ENCODE measurements at places on chromosomes 6 and 20.

- no peak for DNase-seq
Observed at GRCh38 chr6:47992809-47993208, 118.2 kb downstream of the PTCHD4 start.

DNA sequence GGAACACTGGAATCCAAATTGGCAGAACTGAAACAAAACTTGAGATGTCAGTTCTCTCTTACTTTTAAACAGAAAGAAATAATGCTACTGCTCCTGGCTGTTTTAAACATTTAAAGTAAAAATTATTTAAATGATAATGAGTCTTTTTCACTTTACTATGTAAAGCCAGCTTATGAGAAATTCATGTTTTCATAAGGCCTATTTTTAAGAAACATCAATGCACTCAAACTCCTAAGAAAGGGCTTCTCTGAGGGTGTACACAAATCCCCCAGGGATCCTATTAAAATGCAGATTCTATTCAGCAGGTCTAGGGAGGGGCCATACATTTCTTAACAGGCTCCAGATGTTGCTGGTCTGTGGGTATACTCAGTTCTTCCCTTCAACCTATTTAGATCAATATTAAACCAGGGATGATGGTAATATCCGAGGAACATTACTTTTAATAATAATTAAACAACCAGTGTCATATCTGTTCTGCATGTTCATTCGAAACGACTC is 2.3 kb downstream of the FERMT1 start:
- DNase-seq = no peak

- DNase-seq = peak; percentile 44
Observed at GRCh38 chr6:36735110-36736071, 37.8 kb downstream of the RAB44 start.

- no peak for DNase-seq
Observed at GRCh38 chr6:55713436-55713835, 134.4 kb upstream of the HMGCLL1 start.

DNA sequence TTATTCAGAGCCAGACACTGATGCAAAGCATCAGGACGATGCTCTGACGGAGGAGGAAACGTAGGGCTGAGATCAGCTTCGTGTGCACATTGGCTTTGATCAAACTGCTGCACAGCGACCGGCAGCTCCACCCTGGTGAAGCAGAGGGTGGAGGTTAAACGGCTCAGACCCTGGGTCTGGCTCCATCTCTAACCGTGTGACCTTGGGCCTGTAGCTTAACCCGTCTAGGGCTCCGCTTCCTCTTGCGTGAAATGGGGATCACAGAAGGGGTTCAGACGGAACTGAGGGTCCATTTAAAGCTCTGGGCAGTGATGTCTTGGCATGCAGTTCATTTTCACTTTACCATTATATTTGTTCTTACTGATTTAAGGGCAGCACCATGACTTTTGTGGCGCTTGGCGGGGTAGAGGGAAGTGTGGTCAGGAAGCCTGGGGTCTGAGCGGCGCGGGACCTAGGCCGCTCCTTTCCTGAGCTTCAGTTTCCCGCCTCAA is 644 bp downstream of the RBL1 start:
- DNase-seq = peak; percentile 58

- DNase-seq = no peak
Observed at GRCh38 chr6:81241126-81242041, 511.1 kb downstream of the TENT5A start.

GRCh38 chr6:76703786-76704185 is 631.3 kb upstream of the IMPG1 start:
- no peak for DNase-seq

DNA sequence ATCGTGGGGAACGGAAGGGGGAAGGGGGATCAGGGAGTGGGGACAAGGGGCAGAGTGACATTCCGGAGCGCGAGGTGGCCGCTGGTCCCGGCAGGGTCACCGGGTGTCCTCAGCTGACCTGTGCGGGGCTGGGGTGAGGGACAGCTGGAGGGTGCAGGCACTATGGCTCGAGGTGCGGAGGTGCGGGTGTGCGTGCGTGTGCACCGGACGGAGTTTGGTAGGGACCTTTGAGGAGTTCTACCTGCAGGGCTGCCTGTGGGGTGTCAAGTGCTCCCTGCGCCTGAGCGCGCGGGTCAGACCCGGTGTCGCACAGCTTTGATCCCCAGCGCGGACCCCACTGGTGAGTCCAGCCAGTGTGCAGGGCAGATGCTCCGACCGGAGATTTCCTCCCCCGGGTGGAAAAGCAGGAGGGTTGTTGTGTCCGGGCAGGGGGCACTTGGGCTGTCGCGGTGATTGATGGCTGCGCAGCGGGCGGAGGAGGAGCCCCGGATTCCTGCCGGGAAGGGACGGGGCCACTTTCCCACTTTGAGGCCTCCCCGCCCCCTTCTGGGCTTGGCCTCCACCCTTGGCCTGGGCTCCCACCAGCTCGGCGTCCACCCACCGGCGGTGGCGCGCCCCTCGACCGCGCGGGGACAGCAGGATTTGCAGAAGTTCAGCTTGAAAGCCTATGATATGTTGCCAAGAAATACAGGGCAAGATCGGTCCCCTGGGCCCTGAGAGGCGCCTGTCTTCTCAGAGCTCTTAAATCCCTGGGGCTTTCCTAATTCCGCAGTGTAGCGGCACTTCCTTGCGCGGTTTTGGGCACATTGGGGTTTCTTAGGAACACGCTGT is 658 bp downstream of the RIN2 start:
- no peak for DNase-seq

GRCh38 chr6:141165002-141165665 is 967.6 kb upstream of the GJE1 start:
- DNase-seq = no peak

- DNase-seq = peak; percentile 91
Observed at GRCh38 chr6:158686791-158687381, 37.0 kb downstream of the SYTL3 start.

DNA sequence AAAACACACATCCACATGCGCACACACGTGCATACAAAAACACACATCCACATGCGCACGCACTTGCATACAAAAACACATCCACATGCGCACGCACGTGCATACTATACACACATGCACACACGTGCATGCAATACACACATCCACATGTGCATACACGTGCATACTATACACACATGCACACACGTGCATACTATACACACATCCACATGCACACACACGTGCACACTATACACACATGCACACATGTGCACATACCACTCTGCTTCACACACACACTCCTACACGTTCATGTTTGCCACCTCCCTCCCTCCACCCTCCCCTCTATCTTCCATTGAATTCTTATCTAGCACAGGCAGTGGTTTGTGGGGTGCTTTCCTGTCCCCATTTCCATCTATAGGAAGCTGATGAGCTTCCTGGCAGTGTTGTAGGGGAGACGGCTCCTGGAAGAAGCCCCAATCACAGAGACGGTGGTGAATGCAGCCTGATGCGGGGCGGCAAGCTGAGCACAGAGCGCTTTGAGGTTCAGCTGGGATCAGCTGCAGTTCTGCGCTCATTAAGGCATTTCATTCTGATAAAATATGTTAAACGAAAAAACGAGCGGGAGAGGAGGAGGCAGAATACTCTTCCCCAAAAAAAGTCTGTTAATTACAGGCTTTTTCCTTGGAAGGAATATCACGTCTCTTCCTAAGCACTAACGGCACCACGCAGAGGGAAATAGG is 287.7 kb downstream of the TAF4 start:
- DNase-seq = no peak

DNA sequence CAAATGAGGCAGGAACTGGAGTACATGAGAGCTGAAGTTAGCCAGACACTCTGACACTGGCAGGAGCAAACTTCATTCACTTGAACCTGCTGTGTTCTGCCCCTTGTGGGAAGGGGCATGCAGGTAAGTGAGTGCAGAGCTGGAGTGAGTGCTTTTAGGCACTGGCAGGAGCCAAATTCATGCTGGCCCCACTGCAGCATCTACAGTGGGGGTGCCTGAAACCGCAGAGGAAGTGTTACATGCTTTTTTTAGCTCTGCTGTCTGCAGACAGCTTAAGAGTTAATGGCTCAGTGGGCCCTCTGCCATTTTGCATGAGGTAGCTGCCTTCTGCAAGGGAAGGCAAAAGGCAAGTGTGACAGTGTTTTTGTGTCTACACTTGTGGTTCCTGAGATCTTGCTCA is 167.9 kb upstream of the SYNCRIP start:
- DNase-seq = no peak

GRCh38 chr20:54681869-54682268 is 206.5 kb downstream of the DOK5 start:
- DNase-seq = no peak

DNA sequence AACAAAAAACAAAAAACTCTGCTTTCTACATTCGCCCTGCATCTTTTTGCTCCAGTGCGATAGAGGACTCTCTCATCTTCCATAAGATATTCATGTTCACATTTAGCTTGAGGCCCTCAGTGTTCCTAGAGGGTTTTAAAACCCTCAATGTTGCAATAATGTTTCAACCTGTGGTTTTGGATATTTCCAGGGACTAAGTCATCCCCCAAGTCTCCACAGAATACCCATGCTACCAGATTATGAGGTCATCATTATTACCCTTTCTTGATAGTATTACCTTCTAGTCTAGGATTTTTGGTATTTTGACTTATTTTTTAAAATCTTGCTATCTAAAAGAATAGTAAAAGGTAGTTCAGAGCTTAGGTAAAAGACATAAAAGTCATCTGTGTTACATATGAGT is 480.5 kb upstream of the ID4 start:
- no peak for DNase-seq

- DNase-seq = no peak
Observed at GRCh38 chr6:30554962-30555815, 1.1 kb downstream of the GNL1 start.

DNA sequence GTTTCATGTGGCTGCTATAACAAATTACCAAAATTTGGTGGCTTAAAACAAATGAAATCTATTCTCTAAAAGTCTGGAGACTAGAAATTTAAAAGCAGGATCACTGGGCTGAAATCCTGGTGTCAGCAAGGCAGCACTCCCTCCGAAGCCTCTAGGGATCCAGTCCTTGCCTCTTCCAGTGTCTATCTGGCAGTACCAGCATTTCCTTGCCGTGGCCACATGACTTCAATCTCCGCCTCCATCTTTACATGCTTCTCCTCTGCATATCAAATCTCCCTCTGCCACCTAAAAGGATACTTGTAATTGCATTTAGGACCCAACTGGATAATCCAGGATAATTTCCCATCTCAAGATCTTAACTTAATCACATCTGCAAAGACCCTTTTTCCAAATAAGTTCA is 30.2 kb downstream of the ARHGAP18 start:
- no peak for DNase-seq

DNA sequence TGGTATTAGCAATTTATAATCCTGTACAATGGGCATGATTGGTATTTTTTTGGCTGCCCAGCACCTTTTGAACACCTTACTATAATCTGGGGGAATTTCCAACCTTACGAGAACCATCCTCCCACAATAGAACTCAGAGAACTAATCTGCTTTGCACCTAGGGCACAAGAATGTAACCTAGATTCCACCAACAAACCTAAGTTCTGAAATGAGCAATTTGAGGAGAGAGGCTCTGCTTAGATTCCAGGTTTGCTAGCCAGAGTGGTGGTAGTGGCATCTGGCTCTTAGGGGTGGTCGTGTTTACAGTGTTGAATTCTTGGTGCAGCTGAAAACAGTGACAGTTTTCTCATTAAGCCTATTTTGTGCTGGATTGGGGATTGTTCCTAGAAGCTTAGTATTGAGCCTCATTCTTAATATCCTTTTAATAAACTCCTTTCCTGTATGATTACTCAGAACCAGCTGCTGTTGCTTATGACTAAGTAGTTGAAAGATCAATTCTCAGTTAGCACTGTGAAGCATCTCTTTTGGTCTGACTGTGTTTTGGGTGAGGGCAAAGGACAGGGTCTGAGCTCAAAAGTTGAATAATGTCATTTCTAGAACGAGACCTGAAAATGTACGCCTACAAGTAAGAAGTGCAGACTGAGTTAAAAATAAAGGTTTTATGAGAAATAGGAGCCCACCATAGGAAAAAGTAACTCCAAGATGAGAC is 385.6 kb downstream of the CDKAL1 start:
- DNase-seq = no peak

GRCh38 chr6:113596387-113597230 is 260.5 kb upstream of the MARCKS start:
- DNase-seq = no peak
